ENCODE measurements at places on chromosomes 7 and 10.

- no peak for DNase-seq
Observed at GRCh38 chr10:79429751-79430150, 15.7 kb downstream of the ZCCHC24 start.

DNA sequence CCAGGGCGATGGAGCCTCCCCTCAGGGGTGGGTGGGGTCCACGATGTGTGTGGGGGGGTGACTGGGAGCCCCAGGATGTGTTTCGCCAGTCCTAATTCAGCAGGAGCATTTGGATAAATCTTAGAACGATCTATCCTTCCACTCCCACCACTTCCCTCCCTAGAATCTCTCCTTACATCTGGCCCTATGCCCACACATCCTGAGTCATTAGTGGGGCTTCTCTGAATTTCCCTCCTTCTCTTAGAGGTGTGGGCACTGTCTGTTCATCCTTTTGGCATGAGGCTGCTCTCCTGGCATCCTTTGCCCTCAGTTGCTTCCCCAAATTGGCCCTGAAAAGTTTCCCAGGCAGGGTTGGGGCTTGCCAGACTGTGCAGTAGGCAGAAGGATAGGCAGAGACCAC lies 1.6 kb downstream of the GHRHR start:
- no peak for DNase-seq

- no peak for DNase-seq
Observed at GRCh38 chr10:32000937-32001336, 55.3 kb downstream of the KIF5B start.

- no peak for DNase-seq
Observed at GRCh38 chr10:79052291-79053080, 16.3 kb upstream of the ZMIZ1 start.

DNA sequence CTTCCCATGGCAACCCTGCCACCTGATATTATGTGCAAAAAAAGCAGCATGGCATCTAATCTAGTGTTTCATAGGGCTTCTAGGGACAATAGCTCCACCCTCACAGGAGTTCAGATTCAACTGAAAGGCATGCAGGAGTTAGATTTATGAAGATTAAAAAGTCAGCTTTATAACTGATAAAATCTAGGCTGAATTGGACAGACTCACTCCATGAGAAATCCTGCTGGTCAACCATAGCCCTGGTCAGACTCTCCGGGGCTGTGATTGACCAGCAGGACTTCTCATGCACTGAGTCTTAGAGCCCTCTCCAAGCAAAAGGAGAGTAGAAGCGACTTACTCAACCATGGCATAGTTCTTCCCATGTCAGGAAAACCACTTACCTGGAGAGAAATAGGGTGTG lies 345.4 kb downstream of the NEBL start:
- no peak for DNase-seq

- no peak for DNase-seq
Observed at GRCh38 chr10:30127120-30127541, 67.7 kb upstream of the JCAD start.

GRCh38 chr7:54898659-54899340 lies 120.0 kb upstream of the EGFR start:
- DNase-seq, result no peak

DNA sequence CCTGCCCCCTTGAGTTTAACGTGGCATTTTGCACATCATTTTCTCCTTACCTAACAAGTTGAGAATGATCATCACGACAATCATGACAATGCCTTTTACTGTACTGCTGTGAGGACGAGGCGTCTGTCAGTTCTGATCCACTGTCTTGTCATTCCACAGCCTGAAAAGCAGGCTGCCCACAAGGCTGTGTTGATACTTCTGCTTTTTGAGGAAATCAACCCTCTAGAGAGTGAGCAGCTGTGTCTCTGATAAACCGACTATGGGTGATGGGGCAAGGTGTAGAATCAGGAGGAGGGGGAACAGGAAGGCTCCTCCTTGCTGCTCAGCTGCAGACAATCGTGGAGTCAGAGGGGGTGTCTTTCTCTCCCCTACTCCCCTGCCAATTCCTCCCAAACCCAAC lies 30.6 kb upstream of the C10orf120 start:
- DNase-seq, result no peak

- DNase-seq, result no peak
Observed at GRCh38 chr7:151851145-151851751, 25.7 kb downstream of the PRKAG2 start.

DNA sequence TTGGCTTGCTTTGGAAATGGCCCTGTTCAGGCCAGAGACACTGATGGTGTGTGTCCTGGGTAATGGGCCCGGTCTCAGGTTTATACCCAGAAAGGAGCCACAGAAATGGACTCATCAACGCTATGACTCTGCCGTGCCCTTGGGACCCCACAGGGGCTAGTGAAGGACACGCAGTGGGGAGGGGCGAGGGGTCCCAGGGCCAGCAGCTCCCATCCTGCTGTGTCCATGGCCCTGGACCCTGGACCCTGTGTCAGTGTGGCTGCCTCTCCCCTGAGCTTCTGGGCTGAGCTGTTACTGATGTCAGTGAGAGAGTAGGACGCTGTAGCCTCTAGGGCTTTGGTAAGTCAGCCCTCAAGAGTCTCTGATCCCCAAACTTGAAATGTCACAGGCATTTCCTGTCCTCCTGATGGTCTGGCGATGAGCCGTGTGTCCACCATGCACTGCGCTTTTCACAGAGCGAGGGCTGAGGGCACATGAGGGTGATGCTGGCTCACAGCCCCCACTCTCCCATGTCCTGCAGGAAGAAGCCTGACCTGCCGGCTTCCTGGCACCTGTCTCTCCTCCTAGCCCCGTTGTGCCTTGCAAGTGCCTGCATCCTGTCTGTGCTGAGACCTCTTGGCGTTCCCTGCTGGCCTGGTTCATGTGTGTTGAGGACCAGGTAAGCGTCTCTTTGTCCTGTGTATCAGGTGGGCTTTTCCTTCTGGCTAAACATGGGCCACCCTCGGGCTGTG lies 4.4 kb downstream of the ZNF316 start:
- DNase-seq, result no peak

GRCh38 chr10:54139819-54140428 lies 661.1 kb downstream of the PCDH15 start:
- no peak for DNase-seq

GRCh38 chr7:45506059-45506458 lies 68.1 kb upstream of the ADCY1 start:
- DNase-seq, result no peak

DNA sequence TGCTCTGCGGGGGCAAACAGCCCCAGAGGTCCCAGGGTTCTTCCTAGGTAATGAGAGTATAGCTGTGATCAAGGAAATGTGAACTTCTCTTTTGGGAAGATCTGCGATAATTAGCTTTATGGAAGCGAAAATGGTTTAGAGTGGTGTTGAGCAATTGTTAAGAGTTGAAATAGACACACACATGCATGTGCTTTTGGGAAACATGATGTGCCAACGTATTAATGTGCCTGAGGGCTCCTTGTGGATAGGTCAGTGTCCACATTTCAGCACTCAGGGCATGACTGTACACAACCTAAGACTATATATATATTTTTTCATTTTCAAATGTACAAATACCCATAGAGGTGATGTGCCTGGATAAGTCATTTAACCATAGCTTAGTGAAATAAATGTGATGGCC lies 67.0 kb downstream of the GSDME start:
- DNase-seq, result no peak

DNA sequence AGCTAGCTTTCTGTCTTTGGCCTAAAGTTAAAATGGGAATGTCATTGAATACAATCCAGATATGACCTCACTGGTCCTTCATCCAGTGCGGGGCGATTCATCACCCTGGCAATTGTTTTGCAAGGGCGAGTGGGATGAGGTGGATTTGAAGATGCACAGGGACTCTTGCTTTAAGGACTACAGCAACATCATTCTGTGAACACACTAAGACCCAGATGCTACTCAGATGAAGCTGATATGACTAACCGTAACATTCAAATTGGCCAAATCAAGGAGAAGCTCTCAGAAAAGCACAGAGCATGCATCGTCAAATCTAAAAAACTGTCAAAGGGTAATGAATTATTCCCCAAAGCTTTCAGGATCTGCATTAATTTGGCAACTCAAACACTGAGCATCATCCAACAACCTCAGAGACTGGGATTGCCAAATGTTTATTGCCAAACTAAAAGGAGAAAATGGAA lies 12.8 kb downstream of the CPA1 start:
- no peak for DNase-seq

DNA sequence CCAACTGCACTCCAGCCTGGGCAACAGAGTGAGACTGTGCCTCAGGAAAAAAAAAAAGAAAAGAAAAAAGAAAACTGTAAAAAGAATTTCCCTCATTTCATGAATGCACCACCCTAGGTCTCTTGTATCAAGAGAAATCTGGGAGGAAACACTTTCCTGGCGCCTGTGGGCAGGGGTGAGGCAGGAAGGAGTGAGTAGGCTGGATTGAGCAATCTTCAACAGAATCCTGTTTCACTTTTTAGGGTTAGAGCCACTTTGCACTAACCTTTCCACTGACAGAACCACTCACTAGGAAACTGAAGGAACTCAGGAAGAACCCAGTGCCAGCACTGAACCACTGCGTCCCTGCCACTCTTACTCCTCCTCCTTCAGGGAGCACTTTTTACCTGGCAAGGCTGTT lies 282.1 kb downstream of the CCDC3 start:
- no peak for DNase-seq

DNA sequence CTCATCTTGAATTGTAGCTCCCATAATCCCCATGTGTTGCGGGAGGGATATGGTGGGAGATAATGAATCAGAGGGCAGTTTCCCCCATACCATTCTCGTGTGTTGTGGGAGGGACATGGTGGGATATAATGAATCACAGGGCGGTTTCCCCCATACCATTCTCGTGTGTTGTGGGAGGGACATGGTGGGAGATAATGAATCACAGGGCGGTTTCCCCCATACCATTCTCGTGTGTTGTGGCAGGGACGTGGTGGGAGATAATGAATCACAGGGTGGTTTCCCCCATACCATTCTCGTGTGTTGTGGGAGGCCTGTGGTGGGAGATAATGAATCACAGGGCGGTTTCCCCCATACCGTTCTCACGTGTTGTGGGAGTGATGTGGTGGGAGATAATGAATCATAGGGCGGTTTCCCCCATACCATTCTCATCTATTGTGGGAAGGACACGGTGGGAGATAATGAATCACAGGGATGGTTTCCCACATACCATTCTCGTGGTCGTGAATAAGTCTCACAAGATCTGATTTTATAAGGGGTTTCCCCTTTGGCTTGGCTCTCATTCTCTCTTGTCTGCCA lies 271.0 kb downstream of the MAD1L1 start:
- no peak for DNase-seq

DNA sequence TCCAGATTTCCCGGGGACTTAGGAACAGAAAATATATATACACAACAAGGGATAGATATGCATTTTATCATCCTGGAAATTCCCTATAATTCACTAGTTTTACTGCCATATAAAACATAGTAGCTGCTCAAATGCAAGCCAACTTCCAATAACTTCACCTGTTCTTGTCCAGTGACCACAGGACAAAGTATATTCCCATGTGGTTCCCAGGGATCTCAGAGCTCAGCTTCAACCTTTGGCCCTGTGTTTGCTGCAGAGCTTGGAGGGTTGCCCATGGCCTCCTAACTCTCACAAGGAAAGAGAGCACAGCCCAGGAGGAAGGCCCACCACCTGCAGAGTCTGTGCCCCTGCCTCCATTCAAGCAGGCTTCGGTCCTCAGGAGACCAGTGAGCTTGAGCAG lies 4.5 kb upstream of the DRGX start:
- no peak for DNase-seq

DNA sequence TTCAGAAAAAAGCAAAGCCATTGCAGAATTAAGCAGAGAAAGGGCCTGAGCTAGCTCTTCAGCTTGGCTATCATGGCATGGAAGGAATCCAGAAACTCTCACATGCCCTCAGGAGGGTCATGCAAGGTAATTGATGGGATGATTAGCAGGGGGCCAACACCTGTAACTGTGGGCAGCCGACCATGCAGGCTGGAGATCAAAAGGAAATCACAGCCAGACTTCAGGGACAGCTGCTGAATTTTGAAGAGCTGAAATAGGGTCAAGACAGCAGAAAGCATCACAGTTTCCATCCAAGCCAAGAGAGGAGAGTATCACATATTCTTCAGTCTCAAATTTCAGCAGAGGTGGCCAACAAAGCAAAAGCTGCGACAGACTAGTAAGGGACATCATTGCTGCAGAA lies 239.6 kb upstream of the STEAP1 start:
- DNase-seq, result no peak

DNA sequence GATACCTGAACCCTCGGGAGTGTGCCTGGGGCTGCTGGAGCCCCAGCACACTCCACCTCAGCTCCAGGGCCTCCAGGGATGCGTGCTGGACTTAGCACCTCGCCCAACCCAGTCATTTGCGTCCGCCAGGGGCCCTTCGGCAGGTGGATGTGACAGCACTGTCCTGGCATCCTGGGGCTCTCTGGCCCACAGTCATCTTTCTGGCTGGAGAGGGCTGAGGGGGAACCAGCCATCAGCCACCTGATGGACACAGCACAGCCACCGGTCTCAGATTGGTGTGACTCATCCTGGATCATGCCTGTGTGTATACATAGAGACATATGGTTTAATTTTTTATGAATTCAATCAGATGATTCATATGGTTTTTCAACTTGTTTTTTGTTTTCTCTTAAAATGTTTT lies 11.1 kb downstream of the ZNF775 start:
- no peak for DNase-seq

DNA sequence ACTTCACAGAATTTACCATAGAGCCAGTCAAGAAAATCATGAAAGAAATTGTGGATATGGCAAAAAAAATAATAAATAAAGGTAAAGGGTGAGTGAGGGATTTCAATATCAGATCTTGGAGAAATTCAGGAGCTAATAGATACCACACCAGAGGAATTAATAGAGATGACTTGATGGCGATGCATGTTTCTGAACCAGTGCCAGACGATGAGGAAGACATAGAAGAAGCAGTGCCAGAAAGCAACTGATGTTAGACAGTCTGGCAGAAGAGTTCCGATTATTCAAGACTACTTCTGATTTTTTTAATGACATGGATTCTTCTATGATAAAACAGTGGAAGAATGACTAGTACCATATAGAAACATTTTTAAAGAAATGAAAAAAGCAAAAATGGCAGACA lies 314.7 kb downstream of the BICC1 start:
- no peak for DNase-seq

DNA sequence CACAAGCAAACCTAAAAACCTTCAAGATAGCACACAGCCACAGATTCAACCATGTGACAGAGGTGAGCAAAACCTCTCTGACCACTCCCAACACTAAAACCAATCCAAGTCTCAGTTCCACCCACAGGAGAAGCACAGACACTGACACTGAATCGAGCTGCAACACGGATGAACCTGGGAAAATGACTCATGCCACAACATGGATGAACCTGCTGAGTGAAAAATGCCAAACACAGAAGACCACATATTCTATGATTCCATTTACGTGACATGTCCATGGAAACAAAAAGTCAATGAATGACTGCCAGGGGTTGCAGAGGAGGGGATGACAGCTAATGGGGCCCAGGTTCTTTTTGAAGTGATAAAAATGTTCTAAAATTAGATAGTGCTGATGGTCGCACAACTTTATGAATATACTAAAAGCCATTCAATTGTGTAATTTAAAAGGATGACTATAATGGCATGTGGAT lies 22.0 kb downstream of the CYTH3 start:
- DNase-seq, result no peak

All from esophagus squamous epithelium (tissue), 5 donors.